GM12892 (cell line): ENCODE measurements at places on chromosomes 2 and 18.

GRCh38 chr18:39299152-39299551 is 1733.6 kb upstream of the CELF4 start:
- DNase-seq = no peak

GRCh38 chr2:238892204-238892500 is 44.3 kb downstream of the TWIST2 start:
- DNase-seq = no peak

GRCh38 chr2:166417669-166418068 is 41.9 kb upstream of the SCN9A start:
- no peak for DNase-seq

DNA sequence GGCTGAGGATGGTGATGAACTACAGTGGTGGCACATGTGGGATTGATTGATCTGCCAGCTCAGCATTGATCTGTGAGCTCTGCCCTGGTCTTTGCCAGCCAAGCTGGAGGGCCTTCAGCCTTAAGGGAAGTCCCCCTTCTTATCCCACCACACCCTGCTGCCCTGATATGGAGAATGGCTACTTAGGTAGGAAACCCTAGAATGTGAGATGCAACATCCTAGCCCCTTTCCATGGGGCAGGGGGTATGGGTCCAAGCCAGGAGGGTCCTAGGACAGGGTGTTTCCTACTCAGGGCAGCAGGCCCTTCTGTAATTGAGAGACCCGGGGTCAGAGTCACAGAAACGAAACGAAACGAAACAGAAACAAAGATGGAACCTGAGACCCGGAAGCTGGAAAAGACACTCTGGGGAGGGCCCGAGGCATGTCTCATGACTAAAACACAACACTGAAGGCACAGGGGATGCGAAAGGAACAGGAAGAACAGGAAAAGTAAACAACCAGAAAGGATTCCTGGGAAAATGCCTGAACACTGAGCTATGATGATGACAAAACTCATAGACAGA is 16.9 kb upstream of the SULT1C2 start:
- DNase-seq = no peak

- no peak for DNase-seq
Observed at GRCh38 chr2:11812466-11813248, 66.2 kb downstream of the LPIN1 start.

DNA sequence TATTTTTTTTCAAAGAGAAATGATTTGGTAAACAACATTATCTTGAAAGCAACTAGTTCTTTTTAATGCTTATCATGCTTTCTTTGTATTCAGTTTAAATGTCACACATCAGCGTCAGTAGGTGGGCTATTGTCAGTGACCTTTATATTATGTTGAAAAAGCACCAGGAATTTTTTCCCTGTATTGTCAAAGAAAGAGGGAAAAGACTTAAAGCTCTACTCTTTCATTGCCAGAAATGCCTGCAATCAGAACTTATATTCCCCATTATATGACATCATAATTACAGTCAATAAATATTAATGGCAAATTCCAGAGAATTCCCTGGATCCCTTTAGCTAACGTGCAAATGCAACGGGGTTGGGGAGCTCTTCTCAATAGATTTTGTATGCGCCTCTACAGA is 353.9 kb downstream of the CDH2 start:
- no peak for DNase-seq

DNA sequence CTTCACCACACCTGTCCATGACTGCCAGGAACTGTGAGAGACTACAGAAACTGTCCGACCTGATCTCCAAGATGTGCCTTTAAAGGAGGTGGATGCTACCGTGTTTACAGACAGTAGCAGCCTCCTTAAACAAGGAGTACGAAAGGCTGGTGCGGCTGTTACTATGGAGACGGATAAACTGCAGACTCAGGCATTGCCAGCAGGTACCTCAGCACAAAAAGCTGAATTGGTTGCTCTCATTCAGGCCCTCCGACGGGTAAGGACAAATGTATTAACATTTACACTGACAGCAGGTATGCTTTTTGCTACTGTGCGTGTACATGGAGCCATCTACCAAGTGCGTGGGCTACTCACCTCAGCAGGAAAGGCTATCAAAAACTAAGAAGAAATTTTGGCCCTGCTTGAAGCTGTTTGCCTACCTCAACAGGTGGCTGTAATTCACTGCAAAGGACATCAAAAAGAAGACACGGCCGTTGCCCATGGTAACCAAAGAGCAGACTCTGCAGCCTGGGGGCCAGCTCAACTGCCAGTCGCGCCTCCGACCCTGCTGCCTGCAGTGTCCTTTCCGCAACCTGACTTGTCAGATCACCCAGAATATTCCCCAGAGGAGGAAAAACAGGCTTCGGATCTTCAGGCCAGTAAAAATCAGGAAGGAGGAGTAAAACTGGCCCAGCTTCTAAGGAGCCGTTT is 30.9 kb downstream of the SKA1 start:
- DNase-seq = no peak

DNA sequence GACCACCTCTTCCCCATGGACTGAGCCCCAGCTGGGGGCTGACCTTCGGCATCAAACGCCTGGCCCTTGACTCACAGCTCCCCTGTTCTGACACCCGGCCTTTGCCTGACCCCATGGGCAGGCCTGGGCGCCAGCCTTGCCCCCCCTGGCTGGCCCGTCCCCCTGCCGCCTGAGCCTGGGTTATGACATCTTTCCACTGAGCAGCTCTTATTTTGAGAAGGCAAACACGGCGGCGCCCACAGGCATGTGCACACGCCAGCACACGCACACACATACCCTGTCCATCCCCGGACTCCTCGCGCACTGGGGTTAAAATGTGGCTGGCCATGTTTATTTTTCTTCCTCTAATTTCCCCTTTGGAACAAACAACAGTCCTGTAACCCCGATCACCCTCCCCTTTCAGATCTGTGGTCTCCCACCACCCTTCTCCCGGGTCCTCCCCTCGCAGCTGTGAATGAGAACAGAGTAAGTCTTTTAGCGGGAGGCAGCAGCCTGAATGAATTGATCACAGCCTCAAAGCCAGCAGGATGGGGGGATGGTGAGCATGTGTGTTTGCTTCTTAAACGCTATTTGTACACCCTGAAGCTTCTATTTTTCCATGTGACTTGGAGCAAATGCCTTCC is 11.8 kb upstream of the ATOH8 start:
- no peak for DNase-seq

DNA sequence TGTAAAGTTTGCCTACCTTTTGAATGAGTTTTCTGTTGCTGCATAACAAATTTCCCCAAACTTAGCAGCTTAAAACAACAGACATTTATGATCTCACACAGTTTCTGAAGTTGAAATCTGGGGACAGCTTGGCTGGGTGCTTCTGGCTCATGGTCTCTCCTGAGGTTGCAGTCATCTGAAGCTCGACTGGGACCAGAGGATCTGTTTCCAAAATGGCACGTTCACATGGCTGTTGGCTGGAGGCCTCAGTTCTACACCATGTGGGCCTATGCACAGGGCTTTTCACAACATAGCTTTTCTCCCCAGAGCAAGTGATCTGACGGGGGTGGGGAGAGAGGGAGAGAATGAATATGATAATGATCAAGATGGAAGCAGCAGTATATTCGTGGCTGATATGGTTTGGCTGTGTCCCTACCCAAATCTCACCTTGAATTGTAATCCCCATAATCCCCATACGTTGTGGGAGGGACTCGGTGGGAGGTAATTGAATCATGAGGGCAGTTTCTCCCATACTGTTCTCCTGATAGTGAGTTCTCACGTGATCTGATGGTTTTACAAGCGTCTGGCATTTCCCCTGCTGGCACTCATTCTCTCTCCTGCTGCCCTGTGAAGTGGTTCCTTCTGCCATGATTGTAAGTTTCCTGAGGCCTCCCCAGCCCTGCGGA is 3.5 kb downstream of the RALB start:
- no peak for DNase-seq

DNA sequence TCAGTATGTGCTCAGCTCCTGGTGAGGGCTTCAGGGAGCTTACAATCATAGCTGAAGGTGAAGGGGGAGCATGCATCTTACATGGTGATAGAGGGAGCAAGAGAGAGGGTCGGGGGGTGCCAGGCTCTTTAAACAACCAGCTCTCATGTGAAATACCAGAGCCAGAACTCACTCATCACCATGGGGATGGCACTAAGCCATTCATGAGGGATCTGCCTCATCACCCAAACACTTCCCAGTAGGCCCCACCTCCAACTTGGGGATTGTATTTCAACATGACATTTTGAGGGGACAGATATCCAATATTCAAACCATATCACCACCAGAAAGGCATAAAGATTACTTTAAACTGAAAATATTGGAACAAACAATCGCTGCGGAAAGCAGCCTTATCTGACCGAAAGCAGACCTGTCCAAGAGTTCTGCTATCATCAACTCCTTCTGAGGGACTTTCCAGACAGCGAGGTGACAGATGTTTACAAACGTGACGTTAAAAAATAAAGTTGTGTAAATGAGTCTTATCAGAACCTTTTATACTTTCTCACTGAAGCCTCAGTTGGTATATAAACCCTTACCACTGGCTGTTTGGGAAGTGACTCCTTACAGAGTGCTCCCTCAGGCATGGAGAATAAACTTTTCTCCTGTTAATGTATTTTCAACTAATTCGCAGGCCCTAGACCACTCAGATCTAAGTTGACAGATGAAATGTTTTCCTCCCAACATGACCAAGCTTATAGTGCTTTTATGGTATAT is 35.5 kb upstream of the PTH2R start:
- no peak for DNase-seq

GRCh38 chr2:241862775-241863535 is 4.3 kb upstream of the PDCD1 start:
- DNase-seq = no peak

- DNase-seq = no peak
Observed at GRCh38 chr2:48312126-48312525, 217.8 kb upstream of the STON1 start.

- DNase-seq = no peak
Observed at GRCh38 chr2:4122726-4123125, 419.4 kb downstream of the DCDC2C start.
